Neural progenitor cell (in vitro differentiated cells): ENCODE measurements at places on chromosomes 5 and 9.

GRCh38 chr5:98624145-98624880, 149.2 kb upstream of the RGMB start:
- DNase-seq = no peak

- peak; percentile 45 for DNase-seq
These were observed 94.0 kb downstream of the COL5A1 start for GRCh38 chr9:134735441-134736175.

DNA sequence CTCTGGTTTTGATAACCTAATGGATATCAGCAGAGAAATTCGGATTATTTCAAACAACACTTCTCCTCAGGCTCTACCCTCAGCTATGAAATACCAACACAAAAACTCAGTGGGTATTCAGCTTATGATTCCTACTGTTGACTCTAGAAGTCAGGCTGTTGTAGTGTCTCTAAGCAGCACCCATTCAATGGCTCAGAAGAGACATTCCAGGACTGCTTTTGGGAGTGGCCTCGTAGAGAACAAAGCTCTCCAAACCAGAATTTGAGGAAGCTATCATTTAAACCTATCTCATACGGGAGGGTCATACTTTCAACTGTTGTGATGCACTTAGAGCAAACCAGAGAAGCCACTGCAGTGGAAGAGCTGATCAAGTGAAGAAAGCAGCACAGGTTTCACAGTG, 34.1 kb downstream of the ETF1 start:
- peak; percentile 30 for DNase-seq

GRCh38 chr9:73775757-73776156, 624.1 kb downstream of the ANXA1 start:
- DNase-seq = no peak

DNA sequence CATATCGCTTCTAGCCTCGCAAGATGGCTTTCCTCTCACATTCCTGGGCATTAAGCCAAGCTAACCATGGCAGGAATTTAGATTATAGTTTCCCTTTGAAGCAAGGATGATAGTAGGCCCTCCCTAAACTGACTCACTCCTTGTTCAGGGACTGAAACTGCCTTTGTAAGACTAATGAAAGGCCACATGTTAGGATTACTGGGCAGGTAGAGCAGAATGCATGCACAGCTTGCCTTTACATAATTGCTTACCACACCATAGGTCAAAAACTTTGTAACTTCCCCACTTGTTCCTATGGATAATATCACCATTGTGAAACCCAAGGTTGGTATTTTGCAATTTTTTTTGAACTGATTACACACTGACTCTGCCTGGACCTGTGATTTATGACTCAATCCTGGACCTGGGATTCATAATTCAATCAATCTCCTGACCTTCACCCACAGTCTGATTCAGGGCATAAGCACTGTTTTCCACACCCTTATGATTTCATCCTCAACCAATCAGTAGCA, 41.0 kb upstream of the PRDM9 start:
- DNase-seq = peak; percentile 2

GRCh38 chr5:159905496-159905895, 10.8 kb upstream of the ADRA1B start:
- DNase-seq = no peak

GRCh38 chr5:96572864-96573512, 89.2 kb upstream of the CAST start:
- DNase-seq = no peak
